Activated CD4-positive, alpha-beta T cell treated with anti-CD3 and anti-CD28 coated beads for 24 hours (primary cell): ENCODE measurements at places on chromosomes 4 and X.

DNA sequence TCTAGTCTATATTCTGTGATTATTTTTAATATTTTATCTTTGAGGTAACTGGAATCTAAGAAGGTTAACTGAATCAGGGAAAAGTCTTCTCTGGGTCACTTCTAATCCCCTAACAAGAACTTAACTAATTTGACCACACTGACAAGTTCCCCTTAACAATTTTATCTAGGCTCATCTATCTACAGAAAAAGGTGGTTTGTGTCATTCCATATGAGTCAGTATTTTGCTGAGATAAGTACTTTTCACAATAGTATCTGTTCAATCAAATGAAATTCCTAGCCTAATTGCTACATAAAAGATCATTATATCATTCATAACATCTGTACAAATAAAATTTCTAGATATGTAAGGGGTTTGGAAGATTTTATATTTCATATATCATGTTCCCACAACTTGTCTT is 45.6 kb downstream of the COL25A1 start:
- no peak for DNase-seq

DNA sequence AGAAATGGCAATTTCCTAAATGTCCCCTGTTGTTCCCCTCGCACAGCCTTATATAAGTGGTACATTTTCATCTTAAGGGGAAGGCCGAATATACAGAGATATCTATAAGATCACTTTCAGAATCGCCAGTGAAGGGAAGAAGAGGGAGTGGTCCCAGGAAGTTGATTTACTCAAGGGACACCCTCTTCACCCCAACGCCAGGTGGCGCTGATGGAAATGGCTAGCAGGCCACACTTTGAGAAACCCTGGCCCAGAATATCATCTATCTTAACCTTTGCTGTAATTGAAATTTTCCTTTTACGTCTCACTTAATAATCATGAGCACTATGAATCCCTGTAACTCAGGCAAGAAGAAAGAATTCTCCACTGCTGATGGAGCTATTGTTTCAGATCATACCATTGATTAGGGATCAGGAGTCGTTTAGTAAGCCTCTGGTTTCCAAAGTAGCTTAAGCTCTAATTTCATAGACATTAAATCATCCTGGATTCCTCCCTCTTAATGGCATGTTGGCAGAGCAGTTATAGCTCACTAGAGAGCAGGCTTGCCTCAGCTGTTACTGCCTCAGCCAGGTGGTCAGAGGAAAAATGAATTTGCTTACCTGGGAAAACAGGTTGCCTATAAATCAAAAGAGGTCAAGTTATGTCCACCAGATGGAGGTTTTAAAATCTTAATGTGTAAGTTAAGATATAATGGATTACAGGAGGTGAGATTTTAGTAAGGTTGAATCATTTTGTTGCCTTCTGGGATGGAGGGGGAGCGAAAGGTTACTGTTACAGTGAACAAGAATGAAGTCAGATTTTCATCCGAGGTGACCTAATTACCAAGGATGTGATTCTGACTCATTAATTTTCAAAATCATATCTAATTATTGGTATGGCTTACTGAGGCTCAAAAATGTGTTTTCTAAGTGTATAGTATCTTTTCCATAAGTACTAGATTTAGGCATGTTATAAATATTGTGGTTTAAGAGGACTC is 941.2 kb upstream of the TENM3 start:
- no peak for DNase-seq

DNA sequence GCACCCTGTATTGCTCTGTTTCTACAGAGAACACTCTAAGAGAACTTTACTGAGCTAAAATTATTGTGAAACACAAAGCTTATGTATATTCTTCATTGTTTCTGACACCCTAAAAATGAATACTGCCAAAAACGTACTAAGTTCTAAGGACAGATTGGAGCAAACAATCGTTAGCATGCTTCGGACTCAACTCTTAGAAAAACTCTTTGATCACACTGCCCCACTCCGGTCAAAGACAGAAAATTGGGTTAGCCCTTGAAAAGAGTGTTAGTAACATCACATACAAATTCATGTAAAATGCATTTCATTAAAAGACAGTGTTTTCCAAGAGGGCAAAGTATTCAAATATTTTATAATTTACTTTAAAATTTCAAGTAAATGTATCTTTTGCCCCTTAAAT is 177.4 kb downstream of the DCHS2 start:
- DNase-seq, result no peak

DNA sequence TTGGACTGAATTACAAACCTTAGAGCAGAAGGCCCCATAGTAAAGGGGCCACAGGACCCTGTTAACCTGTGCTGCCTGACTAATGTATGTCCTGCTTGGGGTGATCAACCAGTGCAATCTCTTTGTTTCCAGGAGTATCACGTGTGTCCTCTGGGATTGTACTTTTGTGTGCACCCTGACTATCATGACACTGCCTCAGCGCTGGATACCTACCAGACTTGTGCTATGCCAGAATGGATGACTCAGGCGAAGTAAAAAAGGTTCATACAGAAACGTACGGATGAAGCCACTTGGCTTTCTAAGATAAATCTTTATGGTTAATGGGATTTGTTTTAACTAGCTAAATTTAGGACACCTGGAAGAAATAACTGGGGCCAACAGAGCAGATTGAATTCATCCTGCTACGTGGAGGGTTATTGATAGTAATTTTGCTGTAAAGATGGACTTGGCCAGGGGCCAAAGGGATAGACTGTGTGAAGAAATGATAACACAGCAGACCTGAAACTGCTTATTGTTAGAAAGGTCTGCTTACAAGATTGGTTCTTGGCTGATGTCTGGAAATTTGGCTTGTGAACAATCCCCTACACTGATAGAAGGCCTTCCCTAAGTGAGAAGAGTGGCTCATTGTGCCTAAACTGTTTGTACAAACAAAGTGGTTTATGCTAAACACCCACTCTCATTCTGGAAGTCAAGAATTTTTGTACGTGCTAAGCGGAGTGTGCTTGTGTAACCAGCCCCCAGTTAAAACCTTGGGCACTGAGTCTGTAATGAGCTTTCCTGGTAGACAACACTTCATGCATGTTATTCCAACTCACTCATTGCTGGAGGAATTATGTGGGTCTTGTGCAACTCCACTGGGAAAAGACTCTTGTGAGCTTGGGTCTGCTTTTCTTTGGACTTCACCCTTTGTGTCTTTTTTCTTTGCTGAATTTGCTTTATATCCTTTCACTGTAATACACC is 750.5 kb upstream of the HTR2C start:
- DNase-seq, result no peak

DNA sequence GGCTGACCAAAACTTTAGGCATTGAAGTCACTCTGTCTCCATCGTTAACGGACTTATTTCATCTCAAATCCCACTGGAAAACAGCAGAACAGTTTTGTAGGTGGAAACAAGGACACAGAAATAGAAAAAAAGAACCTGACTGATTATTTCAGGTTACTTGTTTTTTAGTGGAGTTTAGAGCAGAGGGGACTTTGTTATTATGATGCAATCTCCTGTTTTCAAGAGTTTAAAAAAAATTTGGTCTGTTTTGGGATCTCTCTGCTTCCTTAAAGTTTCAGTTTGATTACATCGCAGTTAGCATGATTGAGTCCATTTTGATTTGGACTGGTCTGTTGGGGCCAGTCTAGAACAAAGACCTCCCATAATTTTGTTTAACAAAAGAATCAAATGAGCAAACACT is 13.6 kb downstream of the PROM1 start:
- DNase-seq, result no peak

GRCh38 chrX:13256603-13257002 is 63.2 kb downstream of the ATXN3L start:
- no peak for DNase-seq

GRCh38 chr4:185564349-185564748 is 29.0 kb upstream of the PDLIM3 start:
- no peak for DNase-seq

- no peak for DNase-seq
Observed at GRCh38 chr4:185210102-185210981, 944 bp downstream of the SNX25 start.

GRCh38 chr4:8240211-8241041 is 29.1 kb upstream of the HTRA3 start:
- DNase-seq, result no peak

DNA sequence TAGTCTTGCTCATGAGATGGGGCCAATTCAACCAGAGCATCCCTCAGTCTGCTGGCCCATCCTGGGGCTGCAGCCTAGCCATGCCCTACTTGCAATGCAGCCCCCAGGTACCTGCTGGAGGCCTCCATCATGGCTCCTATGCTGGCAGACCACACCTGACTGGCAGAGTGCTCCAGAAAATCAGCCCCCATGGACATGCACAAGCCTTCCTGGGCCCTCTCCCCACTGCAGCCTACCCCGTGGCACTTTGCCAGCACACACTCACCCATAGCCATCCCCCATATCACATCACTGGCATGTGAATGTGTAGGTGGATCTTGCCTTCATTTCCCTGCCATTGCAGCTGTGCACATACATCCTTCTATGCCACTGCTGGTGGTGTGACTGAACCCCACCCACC is 381.8 kb downstream of the UBE2NL start:
- no peak for DNase-seq

GRCh38 chr4:101145021-101145420 is 202.3 kb downstream of the PPP3CA start:
- DNase-seq, result no peak

DNA sequence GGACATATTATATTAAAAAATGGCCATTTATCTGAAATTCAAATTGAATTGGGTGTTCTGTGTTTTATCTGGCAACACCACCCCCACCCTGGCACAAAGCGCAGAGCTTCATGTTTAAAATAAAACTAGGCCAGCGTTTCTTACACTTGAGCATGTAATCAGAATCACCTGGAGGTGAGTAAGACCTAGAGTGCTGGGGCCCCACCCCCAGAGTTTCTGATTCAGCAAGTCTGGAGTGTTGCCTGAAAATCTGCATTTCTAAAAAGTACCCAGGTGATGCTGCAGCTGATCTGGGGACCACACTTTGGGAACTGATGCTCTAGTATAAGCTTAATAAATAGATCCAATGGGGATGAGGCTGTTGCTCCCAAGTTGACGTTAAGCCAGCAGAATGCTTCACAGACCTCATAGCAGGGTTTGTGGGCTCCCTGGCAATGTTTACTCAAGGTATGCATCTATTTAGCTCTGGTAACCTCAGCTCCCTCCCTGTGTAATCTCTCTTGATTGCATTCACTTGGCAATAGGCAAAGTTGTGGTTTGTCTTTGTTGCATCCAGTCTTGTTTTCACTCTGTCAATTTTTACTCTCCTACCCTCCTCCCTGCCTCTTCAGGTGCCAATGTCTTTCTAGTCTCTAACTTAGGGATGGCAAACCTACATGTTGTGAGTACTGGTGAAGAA is 99.8 kb upstream of the TEX13D start:
- no peak for DNase-seq

GRCh38 chr4:40165916-40166315 is 30.9 kb upstream of the RHOH start:
- DNase-seq, result no peak
